ENCODE measurements at places on chromosomes 11 and 22.

DNA sequence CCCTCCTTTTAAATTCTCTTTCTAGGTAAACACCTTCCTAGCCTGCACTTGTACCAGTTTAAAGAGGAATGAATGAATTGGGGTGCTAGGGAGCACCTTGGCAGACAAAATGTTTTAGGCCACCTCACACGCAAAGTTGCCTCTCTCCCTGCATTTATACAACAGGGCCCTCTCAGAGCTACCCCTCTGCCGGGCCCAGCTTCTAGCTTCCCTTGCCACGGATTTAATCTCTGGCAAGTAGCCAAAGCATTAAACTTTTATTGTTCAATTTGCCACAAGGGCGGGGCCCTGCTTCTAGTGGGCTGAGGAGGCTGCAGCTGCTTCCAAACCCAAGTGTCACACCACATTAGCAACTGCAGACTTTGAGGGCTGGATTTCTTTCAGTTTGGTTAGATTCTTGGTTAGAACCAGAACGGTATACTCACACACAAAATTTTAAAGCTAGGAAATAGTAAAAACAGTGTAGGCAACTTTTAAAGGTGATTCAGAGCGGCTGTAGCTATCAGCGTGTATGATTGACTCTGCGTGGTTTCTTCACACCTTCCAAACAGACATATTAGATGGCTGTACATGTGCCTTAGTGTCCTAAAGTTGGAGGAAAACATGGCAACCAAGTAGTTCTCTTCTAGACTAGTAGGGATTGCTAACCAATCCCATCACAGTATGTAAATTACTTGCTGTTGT, 6.5 kb downstream of the KREMEN1 start:
- DNase-seq = no peak

- no peak for DNase-seq
These were observed 857.2 kb downstream of the TBC1D22A start for GRCh38 chr22:47619631-47620030.

GRCh38 chr11:77259641-77260040, 41.8 kb downstream of the GDPD4 start:
- no peak for DNase-seq

GRCh38 chr11:133749841-133750240, 95.5 kb downstream of the SPATA19 start:
- no peak for DNase-seq

DNA sequence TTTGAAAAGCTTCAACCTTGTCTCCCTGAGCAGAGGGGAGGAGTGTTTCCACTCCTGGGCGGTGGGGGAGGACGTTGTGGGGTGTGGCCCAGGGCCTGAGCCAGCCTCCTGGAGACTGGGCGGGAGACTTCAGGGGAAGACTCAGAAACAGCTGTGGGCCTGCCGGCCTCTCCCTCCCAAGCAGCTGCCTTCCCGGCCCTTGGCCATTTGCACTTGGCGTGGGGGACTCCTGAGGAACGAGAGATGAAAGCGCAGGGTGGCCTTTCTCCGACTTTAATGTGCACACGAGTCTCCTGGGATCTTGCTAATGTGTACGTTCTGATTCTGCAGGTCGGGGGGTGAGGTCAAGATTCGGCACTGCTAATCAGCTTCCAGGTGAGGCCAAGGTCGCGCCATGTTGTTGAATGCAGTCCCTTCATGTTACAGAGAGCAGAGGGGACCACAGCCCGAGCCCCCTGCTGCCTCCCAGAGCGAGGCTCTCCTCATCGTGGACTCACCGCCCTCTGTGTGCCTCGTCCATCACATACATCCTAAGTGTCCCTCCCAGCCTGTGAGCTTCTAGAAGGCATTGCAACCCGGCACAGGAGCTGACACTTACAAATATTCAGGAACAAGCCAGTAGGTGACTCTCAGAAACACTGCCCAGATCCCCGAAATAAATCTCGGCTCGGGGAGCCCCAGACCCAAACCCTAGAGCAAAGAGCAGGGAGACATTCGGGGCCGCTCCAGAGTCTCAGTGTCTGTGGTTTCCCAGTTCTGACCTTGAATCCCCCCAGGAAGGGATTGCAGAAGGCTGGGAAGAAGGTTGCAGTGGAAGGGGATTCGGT, 7.7 kb downstream of the LIF start:
- no peak for DNase-seq

- no peak for DNase-seq
These were observed 29.2 kb downstream of the MN1 start for GRCh38 chr22:27772081-27772983.

DNA sequence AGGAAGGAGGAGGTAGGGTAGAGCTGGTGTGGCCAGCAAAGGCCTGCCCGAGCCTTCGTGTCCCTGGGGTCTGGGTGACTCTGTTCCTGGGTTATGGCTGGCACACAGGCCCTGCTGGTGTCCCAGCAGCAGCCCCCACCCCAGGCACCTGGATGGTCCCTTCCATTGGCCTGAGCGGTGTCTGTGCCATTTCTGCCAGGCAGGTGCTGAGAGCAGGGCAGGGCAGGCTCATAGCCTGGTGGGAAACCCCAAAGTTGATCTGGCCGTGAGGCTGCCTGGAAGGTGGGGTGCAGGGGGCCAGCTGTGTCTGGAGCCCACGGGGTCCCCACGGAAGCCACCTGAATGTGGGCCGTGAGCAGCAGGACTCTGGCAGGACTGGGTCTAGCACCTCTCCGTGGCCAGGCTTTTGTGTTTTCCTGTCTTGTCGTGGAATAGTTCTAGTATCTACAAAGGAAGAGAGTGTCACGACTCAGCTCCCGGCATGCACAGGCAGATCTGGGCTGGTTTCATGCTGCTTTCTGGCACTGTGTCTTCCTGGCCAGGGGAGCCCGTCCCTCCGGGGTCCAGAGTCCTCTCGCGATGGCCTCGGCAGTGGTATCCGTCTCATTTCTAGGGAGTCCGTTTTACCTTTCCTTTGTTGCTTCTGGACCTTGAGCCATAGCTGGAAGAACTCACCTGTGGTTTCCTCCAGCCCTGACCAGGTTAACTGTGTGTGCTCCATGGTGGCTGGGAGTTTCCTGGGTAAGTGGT, 83.7 kb downstream of the KCNQ1 start:
- no peak for DNase-seq

DNA sequence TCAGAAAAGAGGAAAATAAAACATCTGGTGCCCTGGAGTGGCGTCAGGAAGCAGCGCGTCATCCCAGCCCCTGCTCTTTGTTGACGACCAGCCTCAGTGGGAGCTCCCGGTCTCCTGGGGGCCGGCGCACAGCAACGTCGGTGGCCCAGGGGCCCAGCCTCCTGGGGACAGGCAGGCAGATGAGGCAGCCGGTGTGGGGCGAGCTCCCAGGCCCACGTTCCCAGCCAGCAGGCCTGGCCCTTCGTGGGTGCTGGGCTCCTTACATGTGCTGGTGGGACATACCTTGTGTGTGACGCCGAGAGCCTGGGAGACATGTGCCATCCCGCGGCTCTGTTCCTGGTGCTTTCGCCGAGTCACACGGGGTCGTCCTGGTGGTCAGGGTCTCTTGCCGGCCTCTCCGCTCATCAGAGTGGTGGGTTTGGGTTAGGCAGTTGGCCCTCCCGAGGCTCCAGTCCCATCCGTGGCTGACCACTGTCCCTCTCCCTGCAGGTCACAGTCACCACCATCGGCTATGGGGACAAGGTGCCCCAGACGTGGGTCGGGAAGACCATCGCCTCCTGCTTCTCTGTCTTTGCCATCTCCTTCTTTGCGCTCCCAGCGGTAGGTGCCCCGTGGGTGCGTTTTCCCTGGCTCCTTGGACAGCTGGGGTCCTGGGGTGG, 116.7 kb downstream of the KCNQ1OT1 start:
- no peak for DNase-seq

GRCh38 chr11:19246816-19247215, 6.1 kb upstream of the E2F8 start:
- no peak for DNase-seq

- no peak for DNase-seq
These were observed 538.4 kb downstream of the TBC1D22A start for GRCh38 chr22:47300698-47301405.

DNA sequence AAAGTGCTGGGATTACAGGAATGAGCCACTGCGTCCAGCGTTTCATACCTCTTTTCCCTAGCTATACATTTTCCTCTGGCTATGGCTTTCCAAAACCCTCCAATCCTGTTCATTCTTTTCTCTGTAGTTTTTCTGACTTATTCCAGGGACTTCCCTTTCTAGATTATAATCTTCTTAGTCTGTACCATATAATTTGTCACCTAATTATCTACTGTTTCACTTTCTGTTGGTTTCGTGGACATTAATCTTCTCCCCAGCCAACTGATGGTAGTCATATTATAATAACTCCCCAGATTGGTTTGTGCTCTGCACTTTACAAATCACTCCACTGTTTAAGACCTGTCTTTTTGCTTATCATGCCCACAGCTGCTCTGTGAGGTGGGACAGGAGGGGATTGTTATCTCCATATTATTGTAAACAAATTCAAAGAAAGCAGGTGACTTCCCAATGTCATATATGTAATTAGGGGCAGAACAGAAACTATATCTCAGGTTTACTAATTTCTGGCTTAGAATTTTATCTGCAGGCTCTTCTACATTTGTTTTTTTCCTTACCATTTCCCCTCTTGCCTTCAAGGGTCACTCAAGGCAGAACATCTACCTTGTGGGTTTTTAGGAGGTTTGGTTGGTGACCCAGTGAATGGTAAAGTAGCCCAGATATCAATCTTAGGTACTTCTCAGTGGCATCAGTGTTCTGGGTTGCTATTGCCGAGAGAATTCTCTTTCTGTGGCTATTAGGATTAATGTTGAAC, 23.9 kb downstream of the STIM1 start:
- DNase-seq = no peak

DNA sequence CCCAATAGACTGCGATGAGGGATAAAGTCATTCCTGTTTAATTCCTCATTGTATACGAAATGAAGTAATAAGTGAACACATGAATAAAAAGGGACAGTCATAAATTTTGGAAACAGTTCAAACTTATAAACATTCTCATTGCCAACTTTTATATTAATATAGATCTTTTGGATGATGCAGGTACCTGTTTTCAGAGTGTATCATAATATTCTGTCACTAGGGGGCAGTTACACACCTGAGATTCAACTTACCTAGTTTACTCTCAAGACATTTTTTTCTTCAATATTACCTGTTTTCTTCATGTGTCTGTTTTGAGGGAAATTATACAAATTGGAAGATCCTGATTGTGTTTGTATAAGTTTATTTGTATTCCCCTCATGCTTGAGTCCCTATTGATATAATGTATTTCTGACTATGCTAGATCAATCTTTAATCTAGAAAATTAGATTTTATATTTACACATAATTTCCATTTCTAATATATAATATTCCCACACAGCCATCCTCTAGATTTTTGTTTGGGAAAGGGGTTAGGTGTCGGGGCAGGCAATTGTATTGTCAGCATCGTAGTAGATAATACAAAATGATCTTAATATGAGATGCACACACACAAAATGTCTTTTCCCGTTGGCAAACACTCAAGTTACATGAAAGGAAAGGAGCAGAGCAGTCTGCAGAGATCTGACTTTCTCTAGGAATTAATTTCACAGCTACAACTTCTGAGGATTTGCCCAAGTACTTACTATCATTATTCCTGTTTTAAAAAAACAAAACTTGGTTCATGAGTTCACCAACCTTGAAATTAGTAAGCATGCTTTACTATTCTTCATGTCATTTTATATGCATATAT, 18.4 kb downstream of the FDX1 start:
- DNase-seq = no peak

- DNase-seq = no peak
These were observed 44.4 kb downstream of the SVIP start for GRCh38 chr11:22785251-22785650.

- no peak for DNase-seq
These were observed 241.4 kb downstream of the TTC28 start for GRCh38 chr22:28438183-28438768.

GRCh38 chr11:37320921-37321320, 722.9 kb upstream of the RAG2 start:
- no peak for DNase-seq

- no peak for DNase-seq
These were observed 44.4 kb downstream of the INSC start for GRCh38 chr11:15159085-15159484.

DNA sequence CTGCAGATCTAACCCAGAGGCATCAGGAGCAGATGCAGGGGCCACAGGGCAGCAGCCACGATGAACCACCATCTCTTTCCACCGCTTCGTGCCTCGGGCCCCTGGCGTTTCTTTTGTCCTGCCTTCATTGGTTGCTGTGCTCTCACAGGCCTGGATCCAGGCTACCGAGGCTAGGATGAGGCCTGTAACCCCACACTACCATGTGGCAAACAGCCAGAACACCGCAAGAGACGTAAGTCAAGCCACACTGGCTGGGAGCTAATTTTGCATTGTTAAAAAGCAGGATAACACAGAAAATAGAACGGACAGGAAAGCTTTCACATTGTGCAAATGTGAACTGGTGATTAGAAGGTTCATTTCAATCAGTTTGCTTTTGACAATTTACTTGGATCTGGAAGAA, 15.7 kb upstream of the ARFGAP3 start:
- DNase-seq = no peak

- no peak for DNase-seq
These were observed 86.6 kb upstream of the BDNF start for GRCh38 chr11:27786864-27787263.

DNA sequence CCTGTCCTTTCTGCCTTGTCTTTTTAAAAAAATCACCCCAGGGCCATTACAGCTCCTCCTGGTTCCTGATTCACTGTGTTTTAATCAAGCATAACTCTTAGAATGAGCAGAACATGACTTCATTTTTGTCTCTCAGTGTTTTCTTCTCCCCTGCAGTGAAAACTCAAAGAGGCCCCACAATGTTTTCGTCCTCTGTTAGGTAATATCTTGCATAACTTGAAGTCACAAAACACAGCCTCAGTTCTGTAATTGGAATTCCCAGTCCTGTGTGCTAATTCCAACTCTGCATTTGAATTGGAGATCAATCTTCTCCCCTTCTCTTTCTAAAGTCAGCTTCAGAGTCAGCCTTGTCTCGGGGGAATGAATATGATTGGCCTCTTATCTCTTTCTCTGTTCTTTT, 186.5 kb upstream of the NAV2 start:
- no peak for DNase-seq

GRCh38 chr11:37857726-37858125, 1259.7 kb upstream of the RAG2 start:
- DNase-seq = no peak

DNA sequence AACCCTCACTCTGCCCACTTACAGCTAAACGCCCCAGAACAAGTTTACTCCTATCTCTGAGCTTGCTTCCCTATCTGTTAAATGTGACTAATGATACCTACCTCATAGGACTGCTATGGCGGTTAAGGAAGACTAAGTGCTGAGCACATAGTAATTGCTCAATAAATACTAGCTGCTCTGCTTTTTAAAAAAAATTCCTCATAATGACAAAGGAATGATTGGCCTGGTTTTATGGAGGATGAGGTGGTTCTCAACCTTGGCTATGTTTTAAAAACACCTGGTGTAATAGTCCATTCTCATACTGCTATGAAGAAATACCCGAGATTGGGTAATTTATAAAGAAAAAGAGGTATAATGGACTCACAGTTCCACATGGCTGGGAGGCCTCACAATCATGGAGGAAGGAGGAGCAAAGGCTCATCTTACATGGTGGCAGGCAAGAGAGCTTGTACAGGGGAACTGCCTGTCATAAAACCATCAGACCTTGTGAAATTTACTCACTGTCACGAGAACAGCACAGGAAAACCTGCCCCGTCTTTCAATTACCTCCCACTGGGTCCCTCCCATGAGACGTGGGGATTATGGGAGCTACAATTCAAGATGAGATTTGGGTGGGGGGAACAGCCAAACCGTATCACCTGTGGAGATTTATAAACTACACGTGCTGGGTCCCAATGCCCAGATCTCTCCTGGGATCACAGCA, 127.2 kb upstream of the SYT13 start:
- DNase-seq = no peak
